Activated CD8-positive, alpha-beta memory T cell treated with anti-CD3 and anti-CD28 coated beads for 4 hours (primary cell): ENCODE measurements at places on chromosomes 7 and 10.

GRCh38 chr10:131964298-131964697, 17.4 kb downstream of the BNIP3 start:
- DNase-seq, result no peak

GRCh38 chr7:107754642-107755041, 10.7 kb downstream of the CBLL1 start:
- no peak for DNase-seq

DNA sequence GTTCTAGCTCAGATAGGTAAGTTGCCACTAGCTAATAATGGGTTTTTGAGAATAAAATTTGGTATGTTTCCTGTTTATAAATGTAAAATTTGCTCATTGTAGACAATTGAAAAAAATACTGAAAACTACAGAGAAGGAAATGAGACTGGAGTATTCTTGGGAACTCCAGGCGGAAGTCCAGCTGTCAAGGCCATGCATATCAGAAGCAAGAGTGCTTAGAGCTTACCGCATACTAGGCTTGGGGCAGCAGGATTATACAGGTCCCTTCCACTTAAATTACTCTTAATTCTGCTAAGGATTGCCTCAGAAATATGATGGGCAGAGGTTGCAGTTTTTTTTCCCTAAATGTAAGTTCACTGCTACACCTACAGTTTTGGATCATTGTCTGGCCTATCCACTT, 26.6 kb downstream of the UMAD1 start:
- DNase-seq, result no peak

GRCh38 chr10:103692952-103693811, 162.2 kb downstream of the SH3PXD2A start:
- no peak for DNase-seq

DNA sequence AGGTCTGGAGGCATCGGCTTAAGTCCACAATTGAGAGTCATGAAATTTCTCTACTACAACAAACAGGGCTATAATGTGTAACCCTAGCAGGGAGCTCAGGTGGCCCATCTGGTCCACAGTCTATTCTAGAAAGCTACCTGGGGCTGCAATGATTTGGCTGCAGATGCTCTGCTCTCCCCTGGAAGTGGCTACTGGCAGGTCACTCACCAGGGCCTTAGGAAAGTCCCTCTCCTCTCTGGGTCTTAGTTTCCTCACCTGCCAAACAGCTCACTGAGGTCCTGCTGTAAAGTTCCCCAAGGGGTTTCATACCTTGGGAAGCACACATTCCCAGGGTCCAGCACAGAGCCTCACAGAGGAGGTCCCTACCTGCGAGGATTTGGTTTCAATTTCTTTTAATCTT, 2.5 kb downstream of the IGFBP3 start:
- no peak for DNase-seq

DNA sequence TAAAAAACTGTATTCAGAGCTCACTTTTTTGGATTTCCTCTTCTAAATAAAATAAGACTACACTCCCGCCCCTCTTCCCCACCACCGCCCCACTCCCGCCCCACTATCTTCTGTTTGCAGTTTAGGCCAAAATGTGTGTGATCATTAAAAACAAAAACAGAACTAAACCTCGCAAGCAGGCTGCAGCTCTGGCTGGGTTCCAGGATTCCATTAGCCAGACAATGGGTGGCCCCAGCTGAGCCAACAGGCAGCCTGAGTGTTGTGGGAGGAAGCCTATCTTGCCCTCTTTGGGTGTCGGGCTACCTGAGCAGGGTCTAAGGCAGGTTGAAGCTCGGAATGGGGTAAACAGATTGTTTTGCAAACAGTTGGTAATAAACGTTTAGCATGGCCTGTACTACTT, 41.7 kb downstream of the ARL4A start:
- DNase-seq, result no peak

DNA sequence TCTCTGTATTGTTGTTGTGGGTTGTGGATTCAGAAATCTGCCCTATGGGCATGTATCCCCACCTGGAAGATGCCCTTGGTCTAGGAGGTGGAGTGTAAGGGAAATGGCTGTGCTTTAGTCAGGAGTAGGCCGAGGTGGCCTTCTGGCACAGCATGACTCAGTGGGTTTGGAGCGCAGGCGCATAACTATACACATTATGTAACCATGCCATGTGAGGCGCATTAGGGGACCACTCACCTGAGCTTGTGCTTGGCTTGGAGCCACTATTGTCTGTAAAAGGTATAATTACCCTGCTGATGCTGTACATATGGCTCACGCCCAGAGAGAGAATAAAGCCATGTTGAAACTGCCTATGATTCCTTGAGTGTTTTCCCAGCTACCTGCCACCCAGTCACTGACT, 20.6 kb upstream of the ADAMTS14 start:
- no peak for DNase-seq

DNA sequence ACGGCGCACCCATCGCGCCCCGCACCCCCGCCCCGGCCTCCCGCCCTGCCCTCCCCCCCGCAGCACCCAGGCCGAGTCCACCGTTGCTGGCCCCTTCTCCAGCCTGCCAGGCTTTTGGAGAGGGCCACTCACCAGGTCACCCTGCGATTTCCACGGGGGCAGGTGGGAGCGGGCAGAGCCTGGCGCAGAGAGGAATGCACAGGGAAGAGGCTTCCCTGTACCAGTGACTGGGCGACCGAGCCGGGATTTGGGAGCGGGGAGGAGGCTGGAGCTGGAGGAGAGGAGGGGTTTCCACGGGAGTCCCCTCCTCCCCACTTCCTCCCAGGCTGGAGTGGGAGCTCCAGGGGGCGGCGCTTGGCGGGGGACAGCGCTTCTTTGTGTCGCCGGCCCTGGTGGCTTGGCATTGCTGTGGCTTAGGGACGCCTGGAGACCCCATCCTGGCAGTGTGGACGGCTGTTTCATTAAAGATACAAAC, 19.3 kb downstream of the TCAF1 start:
- DNase-seq, result no peak

- DNase-seq, result no peak
Measured at GRCh38 chr10:46516660-46517416, 39.6 kb downstream of the GPRIN2 start.

- DNase-seq, result no peak
Measured at GRCh38 chr7:47143339-47143738, 438.6 kb downstream of the TNS3 start.

- DNase-seq, result no peak
Measured at GRCh38 chr10:97683556-97684367, 3.3 kb downstream of the AVPI1 start.
